ENCODE measurements at places on chromosomes 6 and 20. TPM values are rescaled to one million over a fixed set of nuclear protein-coding genes. Genes with fewer than 3 reads are reported as not detected.

The TTBK1 gene
- 0.12 TPM for total RNA-seq

The NEURL2 gene
- 9.9 TPM for total RNA-seq

The THBD gene
- 79.8 TPM for total RNA-seq

The THBS2 gene
- 1,026 TPM for total RNA-seq

The NKX2-2 gene
- not detected for total RNA-seq

The LYRM2 gene
- 21.4 TPM for total RNA-seq

DNA sequence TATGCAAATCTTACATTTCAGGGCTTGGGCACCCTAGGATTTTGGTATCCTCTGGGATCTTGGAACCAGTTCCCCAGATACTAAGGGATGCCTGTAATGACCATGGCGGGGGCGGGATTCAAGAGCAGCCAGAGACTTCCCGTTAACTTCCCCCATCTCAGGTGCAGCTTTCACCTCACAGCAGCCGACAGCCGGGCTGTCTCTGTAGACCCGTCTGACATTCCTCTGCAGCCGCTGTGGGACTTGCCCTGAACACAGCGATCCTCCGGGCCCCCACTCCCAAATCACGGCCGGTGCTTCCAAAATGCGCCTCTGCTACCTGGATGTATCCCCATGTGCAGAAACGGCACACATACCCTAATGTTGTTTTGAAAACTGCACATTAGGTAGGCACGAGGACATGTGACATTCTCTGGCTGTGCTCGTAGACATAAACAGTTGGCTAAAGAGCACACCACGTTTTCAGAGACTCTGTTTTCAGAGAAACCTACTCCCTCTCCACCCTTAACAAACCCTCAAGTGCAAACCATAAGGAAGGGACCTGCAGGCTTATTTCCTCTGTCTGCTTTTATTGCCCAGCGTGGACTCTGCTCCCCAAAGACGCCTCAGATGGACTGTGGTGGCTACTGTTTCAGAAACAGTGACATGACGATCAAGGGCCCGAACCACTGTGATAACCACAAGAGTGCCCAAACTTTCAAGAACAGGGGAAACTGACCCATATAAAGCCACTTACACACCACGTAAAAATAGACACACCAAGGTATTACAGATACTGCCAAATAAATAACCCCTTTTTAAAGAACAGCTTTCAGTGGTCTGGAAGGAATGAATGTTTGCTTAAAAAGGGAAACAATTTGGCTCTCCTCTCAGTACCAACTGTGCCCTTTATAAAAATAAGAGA, 72.9 kb upstream of the FOXC1 start:
- DNase-seq = no peak

DNA sequence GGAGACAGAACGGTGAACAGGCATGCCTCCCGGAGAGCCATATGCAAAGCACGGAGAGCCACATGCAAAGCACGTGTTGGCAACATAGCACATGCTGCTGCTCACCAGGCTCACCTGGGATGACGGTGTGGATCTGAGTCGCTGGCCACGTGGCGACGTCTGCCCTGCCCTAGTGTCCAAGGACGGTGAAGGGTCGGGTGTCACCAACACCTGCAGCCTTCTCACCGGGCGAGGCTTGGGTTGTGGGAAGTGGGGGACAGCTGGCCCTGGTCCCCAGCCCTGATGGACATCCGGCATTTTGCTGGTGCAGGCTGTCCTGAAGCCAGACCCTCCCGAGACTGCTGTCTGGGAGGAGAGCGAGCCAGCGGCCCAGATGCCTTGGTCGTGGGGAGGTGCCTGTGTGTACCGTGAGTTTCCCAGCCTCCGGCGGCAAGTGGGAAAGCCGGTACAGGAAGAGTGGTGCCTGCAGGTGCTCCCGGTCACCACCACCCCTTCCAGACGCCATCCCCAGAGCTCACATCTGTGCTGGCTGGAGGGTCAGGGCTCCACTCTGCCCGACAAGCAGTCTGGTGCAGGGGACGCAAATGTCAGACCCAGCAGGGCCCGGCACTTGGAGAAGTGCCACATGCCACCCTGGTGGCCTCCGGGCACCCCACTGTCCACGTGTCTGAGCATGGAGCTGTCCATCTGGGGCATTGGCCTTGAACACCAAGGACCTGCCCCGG, 5.9 kb upstream of the ADRM1 start:
- DNase-seq = no peak

DNA sequence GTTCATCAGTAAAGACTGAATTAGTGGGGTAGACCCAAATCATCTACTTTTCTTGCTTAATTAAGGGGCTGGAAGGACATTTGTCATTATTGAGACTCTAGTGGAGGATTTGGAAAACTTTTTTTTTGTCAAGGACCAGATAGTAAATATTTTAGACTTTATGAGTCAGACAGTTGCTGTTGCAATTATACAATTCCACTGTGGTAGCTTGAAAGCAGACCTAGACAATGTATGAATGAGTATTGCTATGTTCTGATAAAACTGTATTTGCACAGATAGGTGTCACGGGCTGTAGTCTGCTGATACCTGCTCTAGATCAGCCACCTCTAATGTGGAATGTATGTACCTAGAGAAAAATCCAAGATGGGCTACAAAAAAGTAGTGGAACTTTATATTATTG, 175.0 kb downstream of the CARMIL1 start:
- no peak for DNase-seq

- no peak for DNase-seq
Measured at GRCh38 chr6:1689141-1689540, 79.4 kb downstream of the FOXC1 start.

DNA sequence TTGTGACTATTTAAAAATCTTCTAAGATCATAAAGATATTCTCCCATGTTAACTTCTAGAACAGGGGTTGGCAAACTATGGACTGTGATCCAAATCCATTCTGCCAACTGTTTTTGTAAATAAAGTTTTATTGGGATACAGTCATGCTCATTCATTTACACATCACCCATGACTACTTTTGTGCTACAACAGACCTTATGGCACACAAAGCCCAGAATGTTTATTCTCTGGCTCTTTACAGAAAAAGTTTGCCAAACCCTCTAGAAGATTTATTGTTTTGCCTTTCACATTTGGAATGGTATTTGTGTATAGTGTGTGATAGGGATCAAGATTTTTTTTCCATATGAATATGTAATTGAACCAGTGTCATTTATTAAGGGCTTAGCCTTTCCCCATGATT, 341.7 kb downstream of the CD83 start:
- DNase-seq = no peak

- no peak for DNase-seq
Measured at GRCh38 chr6:15755526-15755925, 92.7 kb upstream of the DTNBP1 start.

GRCh38 chr6:154298297-154298696, 58.3 kb downstream of the IPCEF1 start:
- DNase-seq = no peak

DNA sequence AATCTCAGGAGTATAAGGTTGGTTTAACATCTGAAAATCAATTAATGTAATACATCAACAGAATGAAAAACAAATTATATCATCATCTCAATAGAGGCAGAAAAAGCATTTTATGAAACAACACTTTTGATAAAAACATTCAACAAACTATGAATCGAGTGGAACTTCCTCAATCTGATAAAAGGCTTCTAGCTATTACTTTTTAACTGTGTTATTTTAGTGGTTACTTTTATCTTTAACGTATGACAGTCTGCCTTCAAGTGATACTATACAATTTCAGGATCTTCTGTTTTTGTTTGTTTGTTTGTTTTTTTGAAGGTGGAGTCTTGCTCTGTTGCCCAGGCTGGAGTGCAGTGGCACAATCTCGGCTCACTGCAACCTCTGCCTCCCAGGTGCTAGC, 73.7 kb downstream of the ZFAND3 start:
- DNase-seq = no peak

- DNase-seq = no peak
Measured at GRCh38 chr6:24649691-24650090, 3.7 kb upstream of the KIAA0319 start.

DNA sequence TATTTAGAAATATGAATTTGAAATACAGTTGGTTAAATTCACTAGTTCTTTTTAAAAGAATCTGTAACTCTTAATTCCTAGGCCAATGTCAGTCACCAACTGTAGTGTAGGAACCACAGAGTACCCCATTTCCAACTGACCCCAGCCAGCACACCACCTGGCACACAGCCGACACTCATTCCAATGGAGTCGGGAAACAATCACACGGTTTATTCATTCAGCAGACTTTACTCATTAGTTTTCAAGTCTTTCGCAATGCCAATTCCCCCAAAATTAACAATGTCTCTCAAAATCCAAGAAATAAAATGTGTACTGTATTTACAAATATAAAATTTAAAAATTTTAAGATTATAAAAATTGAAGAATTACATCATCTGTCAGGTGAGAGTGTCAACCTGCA, 13.5 kb downstream of the ARG1 start:
- DNase-seq = no peak

GRCh38 chr6:159118924-159119323, 50.3 kb upstream of the FNDC1 start:
- no peak for DNase-seq

GRCh38 chr6:105275542-105275941, 95.7 kb upstream of the POPDC3 start:
- no peak for DNase-seq

DNA sequence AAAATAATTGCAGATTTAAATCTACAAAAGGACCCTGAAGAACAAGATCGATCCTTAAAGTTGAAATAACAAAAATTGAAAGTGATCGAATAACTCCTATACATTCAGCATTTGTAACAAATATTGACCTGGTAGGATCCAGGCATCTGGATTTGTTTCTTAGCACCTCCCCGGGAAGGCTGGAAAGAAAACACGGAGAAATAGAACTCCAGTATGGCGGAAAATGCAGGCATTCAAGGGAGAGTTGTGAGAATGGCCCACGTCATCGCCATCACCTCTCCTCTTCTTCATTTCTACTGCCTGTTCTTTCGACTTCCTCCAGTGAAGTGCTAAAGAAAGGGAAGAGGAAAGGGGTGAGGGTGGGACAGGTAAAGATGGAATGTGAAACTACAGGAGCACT, 242.3 kb upstream of the TFAP2D start:
- no peak for DNase-seq

DNA sequence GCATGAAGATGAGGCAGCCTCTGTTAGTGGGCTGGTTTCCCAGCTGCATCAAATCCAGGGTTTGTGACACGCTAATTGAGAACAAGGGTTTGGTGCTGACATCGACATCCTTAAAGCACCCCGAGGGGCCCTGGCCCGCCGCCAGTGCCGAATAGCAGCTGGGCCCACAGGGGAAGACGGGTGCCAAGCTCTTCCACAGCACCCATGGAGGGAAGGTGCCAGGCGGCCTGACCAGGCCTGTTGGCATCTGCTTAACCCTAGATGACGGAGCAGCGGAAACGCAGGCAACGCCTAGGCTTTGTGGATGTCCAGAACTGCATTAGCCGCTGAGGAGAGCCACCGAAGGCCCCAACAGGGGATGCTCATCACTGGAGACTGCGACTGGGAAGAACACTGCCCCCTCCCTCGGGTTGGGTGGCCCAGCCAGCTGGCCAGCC, 16.0 kb downstream of the UQCC2 start:
- DNase-seq = no peak

- DNase-seq = no peak
Measured at GRCh38 chr6:18507018-18507415, 119.9 kb downstream of the RNF144B start.

DNA sequence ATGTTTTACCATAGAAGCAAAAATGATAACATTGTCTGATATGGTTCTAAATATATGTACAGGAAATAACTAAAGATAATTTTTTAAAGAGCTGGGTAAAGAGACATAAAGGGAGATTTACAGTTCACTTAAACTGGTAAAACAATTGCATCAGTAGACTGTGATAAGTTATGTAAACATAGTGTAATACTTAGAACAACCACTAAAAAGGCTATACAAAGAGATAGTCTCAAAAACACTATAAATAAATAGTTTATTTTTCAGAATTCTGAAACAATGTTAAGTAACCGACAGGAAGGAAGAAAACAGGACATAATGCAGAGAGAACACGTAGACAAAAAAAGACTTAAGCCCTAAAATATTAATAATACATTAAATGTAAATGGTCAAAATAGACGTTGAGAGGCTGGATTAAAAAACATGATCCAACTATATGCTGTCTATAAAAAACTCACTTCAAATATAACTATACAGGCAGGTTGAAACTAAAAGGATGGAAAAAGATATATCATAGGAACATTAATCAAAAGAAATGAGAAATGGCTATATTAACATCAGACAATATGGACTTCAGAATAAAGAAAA, 32.7 kb upstream of the ATXN1 start:
- DNase-seq = no peak

- DNase-seq = no peak
Measured at GRCh38 chr6:149716181-149716963, 1.5 kb downstream of the LATS1 start.

- DNase-seq = no peak
Measured at GRCh38 chr6:105317607-105318533, 85.0 kb downstream of the PREP start.

GRCh38 chr6:151325075-151326050, 66.0 kb downstream of the ZBTB2 start:
- DNase-seq = peak; percentile 91

- DNase-seq = no peak
Measured at GRCh38 chr20:47941869-47942268, 156.6 kb upstream of the SULF2 start.

DNA sequence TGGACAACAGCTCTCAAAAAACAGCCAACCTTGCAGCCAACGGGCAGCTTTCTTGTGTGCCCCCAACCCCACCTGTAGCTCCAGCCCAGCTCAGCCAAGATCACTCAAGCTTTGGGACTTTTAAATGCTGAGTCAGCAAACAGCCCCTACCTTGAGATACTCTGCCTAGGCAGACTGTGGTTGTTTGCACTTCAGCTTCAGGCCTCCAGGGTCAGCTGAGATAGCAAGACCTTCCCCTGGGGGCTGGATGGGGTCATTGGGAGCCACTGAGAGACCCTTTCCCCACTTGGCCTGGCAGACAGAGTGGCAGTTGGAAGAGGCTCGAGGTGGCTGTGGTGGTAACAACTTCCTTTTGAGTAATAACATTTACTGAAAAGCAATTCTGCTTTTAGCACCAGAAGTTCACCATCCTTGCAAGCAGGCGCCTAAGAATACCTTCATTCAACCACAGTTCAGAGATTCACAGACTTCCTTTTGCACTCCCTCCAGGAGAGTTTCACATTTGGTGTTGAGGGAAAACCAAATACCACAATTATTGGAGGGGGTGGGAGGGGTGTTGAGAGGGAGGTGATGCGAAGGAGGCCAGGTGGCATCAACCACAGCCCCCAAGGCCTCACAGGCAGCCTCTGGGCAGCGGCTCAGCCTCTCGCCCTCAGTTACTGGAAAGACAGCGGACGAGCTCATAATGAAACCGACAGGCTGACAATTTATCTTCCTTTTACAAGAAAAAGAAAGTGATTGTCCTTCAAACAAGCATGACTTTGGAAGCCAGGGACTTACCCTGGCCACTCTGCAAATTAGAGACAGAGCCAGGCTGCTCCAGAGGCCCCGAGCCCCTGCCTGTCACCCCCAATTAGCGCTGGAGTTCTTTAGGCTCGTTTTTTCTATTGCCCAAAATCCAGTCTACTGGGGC, 148.1 kb downstream of the CEBPB start:
- DNase-seq = no peak

DNA sequence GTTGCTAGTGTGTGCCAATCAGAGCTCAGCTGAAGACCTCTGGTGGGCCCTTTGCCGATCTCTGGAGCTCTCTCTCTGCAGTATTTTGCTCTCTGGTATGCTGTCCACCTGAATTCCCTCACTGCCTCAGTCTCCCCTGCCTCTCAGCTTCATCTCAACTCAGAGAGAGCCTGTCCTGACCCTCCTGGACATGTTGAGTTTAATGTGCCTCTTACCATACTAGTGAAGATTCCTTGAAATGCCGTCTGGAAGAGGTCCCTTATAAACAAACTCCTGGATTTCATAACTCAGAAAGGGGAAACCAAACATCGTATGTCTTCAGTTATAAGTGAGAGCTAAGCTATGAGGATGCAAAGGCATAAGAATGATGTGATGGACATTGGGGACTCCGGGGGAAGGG, 231.1 kb upstream of the ZNF217 start:
- DNase-seq = no peak

Data from aorta (tissue), 5 donors.